ENCODE measurements at places on chromosomes 16 and 17.

- DNase-seq, result no peak
Observed at GRCh38 chr16:2092866-2093265, 42.8 kb downstream of the PKD1 start.

- no peak for DNase-seq
Observed at GRCh38 chr17:78391843-78392242, 13.4 kb downstream of the PGS1 start.

DNA sequence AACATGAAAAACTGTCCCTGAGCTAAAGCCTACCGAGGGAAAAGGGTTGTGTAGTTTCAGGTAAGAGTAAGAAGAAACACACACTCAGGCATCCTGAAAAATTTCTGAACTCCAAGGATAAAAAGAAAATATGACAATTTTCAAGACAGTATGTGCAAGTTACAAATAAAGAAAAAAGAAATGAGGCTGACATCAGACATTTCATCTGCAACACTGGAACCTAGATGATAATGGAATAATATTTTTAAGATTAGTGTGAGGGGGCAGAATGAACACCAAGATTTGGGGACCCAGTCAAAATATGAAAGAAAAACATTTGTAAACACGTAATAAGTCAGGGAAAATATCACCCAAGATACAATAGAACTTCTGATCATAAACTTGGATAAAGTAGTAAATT is 135.9 kb upstream of the PSMD7 start:
- no peak for DNase-seq

- no peak for DNase-seq
Observed at GRCh38 chr16:4833584-4833983, 13.5 kb downstream of the GLYR1 start.

GRCh38 chr17:13544765-13545164 is 57.0 kb downstream of the HS3ST3A1 start:
- DNase-seq, result no peak

DNA sequence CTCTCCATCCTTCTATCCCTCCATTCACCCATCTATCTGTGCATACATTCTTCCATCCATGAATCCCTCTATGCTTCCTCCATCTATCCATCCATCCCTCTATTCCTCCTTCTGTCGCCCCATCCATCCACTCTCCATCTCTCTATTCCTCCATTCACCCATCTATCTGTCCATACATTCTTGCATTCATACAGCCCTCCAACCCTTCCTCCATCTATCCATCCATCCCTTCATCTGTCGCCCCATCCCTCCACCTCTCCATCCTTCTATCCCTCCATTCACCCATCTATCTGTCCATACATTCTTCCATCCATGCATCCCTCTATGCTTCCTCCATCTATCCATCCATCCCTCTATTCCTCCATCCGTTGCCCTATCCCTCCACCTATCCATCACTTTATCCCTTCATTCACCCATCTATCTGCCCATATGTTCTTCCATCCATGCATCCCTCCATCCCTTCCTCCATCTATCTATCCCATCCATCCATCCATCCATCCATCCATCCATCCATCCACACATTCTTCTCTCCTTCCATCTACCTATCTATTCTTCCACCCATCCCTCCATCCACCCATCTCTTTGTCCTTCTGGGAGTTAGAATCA is 272.5 kb upstream of the TNRC6C start:
- no peak for DNase-seq

DNA sequence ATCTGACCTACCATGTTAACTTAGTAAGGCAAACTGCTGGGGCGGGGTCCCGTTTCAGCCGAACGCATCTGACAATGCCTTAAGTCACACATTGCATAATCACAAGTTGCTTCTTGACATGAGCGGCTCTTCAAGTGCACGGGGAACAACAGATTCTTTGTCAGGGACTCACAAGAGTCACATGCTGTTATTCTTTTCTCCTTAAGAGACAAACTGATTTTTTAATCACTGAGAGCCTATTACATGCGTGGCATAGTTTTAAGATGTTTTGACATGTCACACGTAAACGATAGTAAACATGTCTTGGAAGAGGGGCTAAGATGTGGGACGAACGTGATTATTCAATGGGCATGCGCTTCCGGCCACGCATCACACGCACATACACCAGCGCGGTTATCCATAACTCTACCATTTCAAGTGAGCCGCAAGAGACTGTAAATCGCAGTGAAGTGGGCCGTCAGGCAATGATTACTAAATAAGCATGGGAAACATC is 63.4 kb downstream of the ADCY9 start:
- no peak for DNase-seq

DNA sequence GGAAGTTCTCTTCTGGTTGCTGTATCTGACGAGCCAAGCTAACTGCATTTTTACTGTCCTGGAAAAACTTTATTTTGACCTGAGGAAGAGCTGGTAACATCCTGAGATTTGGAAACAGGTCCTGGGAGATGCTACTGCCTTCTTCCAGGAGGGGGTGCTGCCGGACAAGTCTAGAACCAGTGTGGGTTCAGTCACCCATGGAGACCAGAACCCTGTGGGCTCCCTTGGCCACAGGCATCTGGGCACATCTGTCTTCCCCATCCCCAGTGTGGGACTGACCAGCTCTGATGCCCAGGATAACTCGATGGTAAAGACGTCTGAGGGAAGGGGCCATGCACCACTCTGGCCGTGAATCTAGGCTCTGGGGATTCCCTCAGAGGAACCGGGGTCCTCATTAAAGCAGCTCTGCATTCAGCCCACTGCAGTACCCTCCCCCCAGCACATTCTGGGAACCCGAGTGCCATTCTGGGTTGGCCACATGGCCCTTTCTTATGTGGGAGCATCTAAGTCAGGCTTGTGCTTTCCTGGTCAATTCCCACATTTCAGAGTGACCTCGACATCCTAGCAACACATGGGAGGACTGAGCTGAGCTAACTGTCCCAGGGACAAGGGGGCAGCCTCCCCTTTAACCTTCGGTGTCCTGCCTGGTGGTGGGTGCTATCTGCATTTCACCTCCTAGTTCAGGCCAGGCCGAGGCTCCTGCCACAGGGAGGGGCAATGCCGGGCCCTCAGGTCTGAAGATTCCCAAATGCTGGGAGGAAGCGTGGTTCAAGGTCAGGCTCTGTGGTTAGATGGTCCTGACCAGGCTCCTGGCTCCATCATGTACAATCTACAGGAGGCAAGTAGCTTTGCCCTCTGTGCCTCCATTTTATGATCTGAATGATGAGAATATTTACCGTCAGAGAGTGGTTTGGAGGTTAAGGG is 6.4 kb downstream of the C16orf86 start:
- DNase-seq, result no peak

- DNase-seq, result no peak
Observed at GRCh38 chr17:42750739-42751344, 6.0 kb upstream of the EZH1 start.

DNA sequence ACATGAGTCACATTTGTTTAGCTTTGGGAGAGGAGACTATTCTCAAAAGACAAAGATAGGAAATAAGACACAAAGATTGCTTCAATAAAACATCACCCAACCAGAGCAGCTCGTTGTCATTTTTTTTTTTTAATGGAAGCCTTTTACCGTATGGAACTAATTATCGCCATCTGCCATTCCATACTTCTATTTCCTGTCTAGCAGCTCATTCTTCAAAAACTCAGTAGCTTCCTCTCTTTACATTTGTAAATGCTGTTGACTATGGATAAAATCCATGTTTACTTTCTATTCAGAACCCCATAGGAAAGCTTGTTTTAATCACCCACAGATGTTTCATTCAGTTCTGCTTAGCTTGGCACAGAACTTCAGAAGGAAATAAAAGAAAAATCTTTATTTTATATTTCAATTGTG is 110.0 kb upstream of the PSMD7 start:
- DNase-seq, result no peak

- no peak for DNase-seq
Observed at GRCh38 chr17:15453246-15453645, 14.2 kb downstream of the CDRT4 start.

Data from stimulated activated CD8-positive, alpha-beta memory T cell treated with anti-CD3 and anti-CD28 coated beads, Interleukin-2, amount 100 ng/mL, for 1 hour (primary cell).